ENCODE measurements at places on chromosomes 13 and 19.

- no peak for DNase-seq
Observed at GRCh38 chr19:12994701-12995595, at the start of gene NFIX. Gene NFIX, plus strand, starts transcription at chr19:12995475. Its CDS starts 363 bp downstream, at chr19:12995838.

GRCh38 chr19:48351341-48351752 is 12.4 kb downstream of the TMEM143 start:
- DNase-seq: no peak

GRCh38 chr19:54473071-54473891 is at the start of gene CDC42EP5:
Gene CDC42EP5, minus strand, starts transcription at chr19:54473296. Its CDS starts 7,749 bp downstream, at chr19:54465547.
- DNase-seq: peak; percentile 55

GRCh38 chr13:72692884-72693514 is 34.4 kb downstream of the MZT1 start:
- DNase-seq: no peak

- DNase-seq: no peak
Observed at GRCh38 chr13:97295283-97296182, 73.4 kb downstream of the MBNL2 start.

DNA sequence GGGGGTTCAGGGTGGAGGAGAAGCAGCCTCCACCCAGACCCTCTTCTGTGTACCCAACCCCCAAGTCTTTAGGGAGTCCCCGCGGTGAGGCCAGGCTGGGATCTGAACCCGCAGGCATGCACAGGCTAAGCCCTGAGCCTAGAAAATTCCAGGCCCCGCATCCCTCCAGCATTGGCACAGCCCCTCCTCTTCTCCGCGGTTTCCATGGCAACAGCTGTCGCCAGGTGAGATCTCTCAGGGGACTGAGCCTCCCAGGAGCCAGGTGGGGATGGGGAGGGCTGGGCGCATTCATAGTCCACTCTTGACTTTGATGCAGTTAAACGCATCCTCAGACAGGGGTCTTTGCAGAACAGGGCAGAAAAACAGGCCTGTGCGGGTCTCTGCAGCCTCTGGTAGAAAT is 48.3 kb upstream of the USP29 start:
- no peak for DNase-seq

DNA sequence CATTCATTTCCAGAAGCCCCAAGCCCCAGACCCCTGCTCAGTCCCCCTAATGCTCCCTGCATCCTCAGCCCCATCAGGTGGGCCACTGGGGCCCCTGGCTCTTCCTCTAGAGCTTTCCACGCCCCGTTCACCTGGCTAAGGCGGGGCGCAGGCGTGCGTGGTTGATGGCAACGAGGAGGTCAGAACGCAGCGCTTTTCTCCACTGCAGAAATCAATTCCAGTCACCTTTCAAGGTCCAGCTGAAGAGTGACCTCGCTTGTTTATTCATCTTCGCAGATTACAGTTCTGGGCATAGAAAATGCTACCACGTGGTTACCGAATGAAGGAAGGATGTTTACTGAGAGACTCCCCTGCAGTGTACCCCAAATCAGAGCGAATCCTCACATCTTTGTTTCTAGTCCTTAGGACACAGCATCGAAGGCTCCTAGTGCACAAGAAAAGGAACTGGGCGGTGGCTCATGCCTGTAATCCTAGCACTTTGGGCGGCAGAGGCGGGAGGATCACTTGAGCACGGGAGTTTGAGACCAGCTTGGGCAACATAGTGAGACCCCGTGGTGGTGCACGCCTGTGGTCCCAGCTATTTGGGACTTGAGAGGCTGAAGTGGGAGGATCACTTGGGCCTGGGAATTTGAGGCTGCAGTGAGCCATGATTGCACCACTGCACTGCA is 828 bp upstream of the PBX4 start:
- no peak for DNase-seq

DNA sequence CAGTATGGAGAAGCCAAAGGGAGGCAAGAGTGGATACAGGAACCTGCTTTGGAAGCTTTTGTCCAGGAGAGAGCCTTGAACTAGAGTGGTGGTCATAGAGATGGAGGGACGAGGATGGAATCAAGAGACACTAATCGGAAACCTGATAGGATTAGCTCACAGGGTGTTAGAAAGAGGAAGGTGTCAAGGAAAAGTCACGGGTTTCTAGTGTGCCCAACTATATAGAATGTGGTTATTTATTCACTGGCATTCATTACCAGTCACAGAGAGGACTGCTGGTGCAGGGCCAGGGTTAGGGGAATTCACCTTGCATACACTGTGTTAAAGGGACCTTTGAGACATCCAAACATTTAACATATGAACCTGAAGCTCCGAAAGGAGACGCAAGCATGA is 43.4 kb upstream of the URAD start:
- DNase-seq: no peak

DNA sequence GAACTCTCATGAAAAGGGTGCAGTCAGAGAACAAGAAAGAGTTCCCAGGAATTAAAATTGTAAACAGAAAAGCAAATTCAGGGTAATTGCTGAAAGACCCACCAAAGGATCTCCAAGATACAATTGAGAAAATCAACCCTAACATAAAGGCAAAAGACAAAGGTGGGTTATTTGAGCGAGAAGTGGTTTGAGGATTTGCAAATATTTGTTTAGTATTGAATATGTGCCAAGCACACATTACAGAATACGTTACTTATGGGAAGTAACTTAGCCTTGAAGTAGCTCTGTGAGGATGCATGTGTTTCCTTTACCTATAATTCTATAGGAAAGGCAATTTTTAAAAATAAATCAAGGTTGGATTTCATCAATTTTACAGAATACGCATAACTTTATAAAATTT is 10.0 kb upstream of the CEACAM21 start:
- DNase-seq: no peak

GRCh38 chr13:73201626-73202025 is 142.8 kb downstream of the KLF5 start:
- DNase-seq: peak; percentile 36
